ENCODE measurements at places on chromosomes 1 and 21. TPM values are rescaled to one million over a fixed set of nuclear protein-coding genes. Genes with fewer than 3 reads are reported as not detected.

FCMR gene
- total RNA-seq: 1.7 TPM

UAP1 gene
- 33.9 TPM for total RNA-seq

TSPEAR gene
- not detected for total RNA-seq

PGBD5 gene
- total RNA-seq: 0.80 TPM

IGSF3 gene
- 33.2 TPM for total RNA-seq

PTGFR gene
- total RNA-seq: 0.03 TPM

PRELP gene
- total RNA-seq: not detected

LENEP gene
- 0.48 TPM for total RNA-seq

NKAIN1 gene
- total RNA-seq: 5.1 TPM

S100A2 gene
- total RNA-seq: 2.2 TPM

C1orf146 gene
- total RNA-seq: not detected

SRM gene
- total RNA-seq: 46.1 TPM

GUCA2B gene
- not detected for total RNA-seq

KLHDC9 gene
- not detected for total RNA-seq

CYP4Z1 gene
- total RNA-seq: not detected

PRAMEF7 gene
- not detected for total RNA-seq

ELF3 gene
- 0.13 TPM for total RNA-seq

BMP8A gene
- total RNA-seq: not detected

RAB7B gene
- total RNA-seq: 2.6 TPM

MAP3K7CL gene
- total RNA-seq: not detected

YOD1 gene
- total RNA-seq: 9.2 TPM

TCHHL1 gene
- total RNA-seq: not detected

TMEM200B gene
- not detected for total RNA-seq

OR2AK2 gene
- not detected for total RNA-seq

AIRE gene
- total RNA-seq: not detected

MYOC gene
- total RNA-seq: not detected

NHLH1 gene
- total RNA-seq: not detected

ASTN1 gene
- total RNA-seq: not detected

PROK1 gene
- total RNA-seq: not detected

SPRR4 gene
- total RNA-seq: not detected

ITPKB gene
- total RNA-seq: 66.0 TPM

SLC6A9 gene
- 0.77 TPM for total RNA-seq

KLHDC7A gene
- not detected for total RNA-seq

SPRR2A gene
- not detected for total RNA-seq

PTAFR gene
- 0.24 TPM for total RNA-seq

MEX3A gene
- 3.0 TPM for total RNA-seq

TTC22 gene
- total RNA-seq: not detected

FMO2 gene
- total RNA-seq: not detected

DCDC2B gene
- not detected for total RNA-seq

ALPL gene
- 0.29 TPM for total RNA-seq

NBPF20 gene
- total RNA-seq: 2.8 TPM

TMEM82 gene
- not detected for total RNA-seq

CD53 gene
- total RNA-seq: not detected

PLEKHA6 gene
- total RNA-seq: not detected

CACNA1S gene
- total RNA-seq: 0.05 TPM
